Stimulated activated CD4-positive, alpha-beta T cell treated with anti-CD3 and anti-CD28 coated beads, TNF-alpha, amount 100 ng/mL, for 48 hours (primary cell): ENCODE measurements at places on chromosomes 5 and 9.

- no peak for DNase-seq
These were observed 163.0 kb downstream of the SMARCA2 start for GRCh38 chr9:2178034-2178734.

GRCh38 chr9:79759460-79759859 lies 187.7 kb downstream of the TLE4 start:
- no peak for DNase-seq

DNA sequence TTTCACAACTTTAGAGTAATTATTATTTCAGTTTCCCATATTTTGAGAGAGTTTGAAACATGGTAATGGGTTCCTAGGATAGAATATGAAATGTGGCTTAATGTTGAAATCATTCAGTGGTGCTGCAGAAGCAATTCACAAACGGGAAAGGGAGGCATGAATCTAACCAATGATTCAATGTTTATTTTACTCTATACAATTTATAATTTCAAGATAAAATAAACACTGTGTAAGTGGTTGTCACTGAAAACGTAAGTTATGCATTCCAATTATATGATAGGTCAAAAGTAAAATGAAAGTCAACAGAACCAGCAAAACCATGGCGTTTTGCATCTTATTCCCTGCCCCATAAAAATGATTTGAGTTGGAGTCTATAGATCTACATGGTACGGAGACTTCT lies 1207.1 kb upstream of the CDH18 start:
- DNase-seq = no peak

DNA sequence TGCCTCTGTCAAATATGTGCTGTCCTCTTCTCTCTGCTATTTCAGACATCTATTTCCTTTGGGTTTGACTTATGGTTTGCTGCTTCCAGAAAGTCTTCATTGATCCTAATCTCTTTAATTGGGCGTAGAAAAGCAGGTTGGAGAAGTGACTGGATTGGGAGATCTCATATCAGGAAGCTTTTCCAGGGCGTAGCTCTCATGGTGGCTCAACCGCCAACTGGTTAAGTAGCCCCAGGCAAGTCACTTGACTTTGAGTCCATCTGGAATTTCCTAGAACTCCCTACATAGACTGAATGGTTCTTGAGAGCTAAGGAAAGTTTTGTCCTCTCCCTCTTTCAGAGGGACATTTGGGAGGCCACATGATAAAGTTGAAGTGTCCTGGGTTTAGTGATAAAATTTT lies 192.3 kb upstream of the GLRA1 start:
- no peak for DNase-seq

GRCh38 chr9:7363777-7364477 lies 435.7 kb downstream of the DMAC1 start:
- no peak for DNase-seq

GRCh38 chr9:31153250-31153840 lies 1231.1 kb upstream of the ACO1 start:
- DNase-seq = no peak

GRCh38 chr9:130008538-130008937 lies 34.5 kb downstream of the FNBP1 start:
- DNase-seq = no peak

DNA sequence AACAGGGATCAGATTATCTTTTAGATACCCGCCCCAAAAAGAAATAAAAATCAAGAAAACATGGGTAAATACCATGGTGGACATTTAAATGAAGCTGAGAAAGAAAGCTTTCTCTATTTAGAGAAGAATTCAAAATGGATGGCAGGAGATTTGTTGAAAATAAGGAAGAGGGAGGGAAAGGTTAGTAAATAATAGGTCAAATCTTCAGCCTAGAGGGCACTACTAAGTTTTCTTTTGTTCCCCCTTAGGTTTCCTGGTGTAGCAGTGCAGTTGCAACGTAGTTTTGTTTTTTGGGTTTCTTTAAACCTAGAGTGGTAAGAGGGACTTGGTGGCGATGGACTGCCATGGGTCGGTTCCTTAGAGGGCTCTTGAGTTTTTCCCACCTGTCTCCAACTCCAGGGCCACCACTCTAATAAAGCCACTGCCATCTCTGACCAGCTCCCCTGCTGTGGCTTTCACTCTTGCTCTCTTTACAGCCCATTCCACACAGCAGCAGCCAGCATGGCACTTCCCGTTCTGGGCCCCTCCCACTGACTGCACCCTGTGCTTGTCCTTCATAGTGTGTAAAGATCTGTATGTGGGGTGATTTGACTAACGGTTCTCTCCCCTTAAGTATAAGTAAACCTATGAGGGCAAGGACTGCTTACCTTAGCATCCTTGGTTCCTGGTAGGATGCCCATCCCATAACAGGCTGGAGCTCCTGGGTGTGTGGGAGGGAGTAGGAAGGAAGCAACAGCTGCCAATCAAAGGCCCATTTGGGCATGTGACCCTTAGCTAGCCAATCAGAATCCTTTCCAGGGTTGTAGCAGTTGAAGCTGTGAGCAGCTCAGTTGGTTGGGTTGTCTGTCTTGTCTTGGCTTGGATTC lies 118.3 kb downstream of the SLC1A3 start:
- no peak for DNase-seq

DNA sequence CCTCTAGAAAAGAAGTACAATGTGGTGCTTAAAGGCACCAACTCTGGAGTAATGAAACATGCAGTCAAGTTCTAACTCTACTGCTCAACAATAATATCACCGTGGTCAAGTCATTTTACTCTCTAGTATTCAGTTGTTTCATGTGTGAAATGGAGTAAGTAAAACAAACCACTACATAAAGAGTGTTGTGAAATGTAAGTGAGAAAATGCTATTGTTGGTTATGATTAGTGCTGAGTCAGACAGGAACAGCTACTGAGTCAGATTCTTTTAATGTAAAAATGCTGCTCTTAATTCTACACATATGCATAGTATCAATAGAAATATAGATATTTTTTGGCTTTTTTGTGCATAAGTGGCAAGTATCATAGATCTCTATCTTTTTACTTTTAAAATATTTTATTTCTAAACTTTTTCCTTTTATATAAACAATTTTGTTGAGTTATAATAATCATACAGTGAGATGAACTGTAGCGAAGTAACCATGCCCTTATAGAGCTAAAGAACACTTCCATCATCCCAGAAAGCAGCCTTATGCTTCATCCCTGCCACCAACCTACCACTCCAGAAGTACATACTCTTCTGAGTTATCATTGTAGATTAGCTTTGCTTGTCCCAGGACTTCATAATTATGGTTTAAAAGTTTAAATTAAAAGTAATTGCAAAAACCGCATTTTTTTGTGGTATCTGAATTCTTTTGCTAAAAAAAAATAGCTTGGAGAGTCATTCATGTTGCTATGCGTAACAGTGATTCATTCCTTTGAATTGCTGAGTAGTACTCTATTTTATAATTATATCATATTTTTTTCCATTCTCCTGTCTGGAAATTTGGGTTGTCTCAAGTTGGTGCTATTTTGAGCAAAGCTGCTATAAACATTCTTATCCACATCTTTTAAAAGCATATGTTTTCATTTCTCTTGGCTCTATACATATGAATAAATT lies 548.2 kb upstream of the CLINT1 start:
- no peak for DNase-seq

DNA sequence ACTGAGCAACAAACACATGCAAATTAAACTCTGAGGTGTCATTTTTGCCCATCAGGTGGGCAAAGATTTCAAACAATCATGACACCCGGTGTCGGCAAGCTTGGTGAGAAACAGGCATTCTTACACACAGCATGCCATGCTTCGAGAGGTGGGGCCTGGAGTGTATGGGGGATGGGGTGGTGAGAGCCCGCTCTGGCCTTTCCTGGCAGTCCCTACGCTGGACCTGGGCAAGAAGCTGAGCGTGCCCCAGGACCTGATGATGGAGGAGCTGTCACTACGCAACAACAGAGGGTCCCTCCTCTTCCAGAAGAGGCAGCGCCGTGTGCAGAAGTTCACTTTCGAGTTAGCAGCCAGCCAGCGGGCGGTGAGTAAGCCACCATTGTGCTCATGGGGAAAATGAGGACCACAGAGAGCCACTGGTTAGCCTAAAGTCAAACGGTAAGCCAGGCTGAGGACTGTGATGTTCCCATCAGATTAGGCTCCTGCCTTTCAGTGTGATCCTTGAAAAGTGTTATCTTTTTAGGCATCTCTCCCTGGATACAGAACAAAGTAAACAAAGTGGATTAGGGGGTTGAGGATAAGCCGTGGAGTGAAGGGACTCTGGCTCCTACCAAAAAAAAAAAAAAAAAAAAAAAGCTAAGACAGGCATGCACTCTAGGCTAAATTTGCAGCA lies 9.4 kb downstream of the MYOZ3 start:
- no peak for DNase-seq

GRCh38 chr5:71969460-71969859 lies 137.8 kb upstream of the MAP1B start:
- DNase-seq = no peak
